Uterus (tissue), 4 donors: ENCODE measurements at places on chromosomes 2 and 18. TPM values are rescaled to one million over a fixed set of nuclear protein-coding genes. Genes with fewer than 3 reads are reported as not detected.

Gene CFAP65
- 0.21 TPM for total RNA-seq

DNA sequence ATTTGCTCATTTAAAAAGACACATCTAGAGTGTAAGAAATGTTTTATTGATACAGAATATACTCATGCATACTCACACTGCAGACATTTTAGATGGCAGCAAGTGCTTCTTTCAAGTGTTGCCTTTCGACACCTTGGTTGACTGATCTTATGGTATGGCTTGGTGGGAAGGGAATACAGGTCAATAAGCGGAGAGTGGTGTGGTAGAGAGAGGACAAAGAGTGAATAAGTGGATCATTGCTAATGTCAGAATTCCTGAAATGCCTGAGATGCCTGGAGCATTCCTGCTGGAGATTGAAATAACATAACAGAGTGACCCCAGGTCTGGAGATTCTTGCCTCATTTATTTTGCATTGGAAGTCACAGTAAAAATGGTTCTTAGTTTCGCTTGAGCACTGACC lies 76.7 kb downstream of the RND3 start:
- DNase-seq, result no peak

Gene SLC11A1
- 14.0 TPM for total RNA-seq

Gene DSG2
- total RNA-seq, result 3.5 TPM

- DNase-seq, result no peak
These were observed 27.0 kb downstream of the ENOSF1 start for GRCh38 chr18:685438-685837.

Gene PPP1R1C
- total RNA-seq, result 1.1 TPM

DNA sequence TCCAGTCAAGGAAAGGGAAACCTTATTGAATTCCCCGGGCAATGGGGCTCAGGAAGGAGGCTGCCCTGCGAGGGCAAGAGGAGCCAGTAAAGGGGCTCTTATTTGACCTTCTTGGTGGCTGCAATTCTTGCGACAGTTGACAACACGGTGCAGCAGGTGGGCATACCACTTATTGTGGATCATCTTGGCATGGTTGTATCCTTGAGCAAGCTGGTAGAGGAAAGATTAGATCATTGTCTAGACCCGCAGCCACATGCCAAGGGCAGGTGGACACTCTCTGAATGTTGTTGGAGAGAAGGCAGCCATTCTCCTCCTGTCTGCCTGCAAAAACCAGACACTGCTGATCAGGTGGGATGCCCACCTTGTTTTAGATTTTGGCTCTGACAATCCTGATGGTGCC lies 170.2 kb upstream of the CHST9 start:
- no peak for DNase-seq

Gene C2orf78
- total RNA-seq, result not detected

DNA sequence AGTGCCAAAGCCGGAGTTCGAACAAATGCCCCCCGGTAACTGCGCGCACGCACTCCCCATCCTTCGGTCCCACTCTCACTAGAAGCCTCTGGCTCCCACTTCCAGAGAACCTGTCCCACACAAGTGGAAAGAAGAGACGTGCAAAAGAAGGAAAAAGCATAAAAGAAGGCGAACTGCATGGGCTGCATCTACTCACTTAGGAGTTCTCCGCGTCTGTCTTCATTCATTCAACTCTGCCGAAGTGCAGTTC lies 312 bp downstream of the NR4A2 start:
- no peak for DNase-seq
